ENCODE measurements at places on chromosomes 16 and 17. TPM values are rescaled to one million over a fixed set of nuclear protein-coding genes. Genes with fewer than 3 reads are reported as not detected.

The HP gene
- not detected for total RNA-seq

The PDIA2 gene
- total RNA-seq = not detected

The CHD3 gene
- 273 TPM for total RNA-seq

The CCDC102A gene
- 4.7 TPM for total RNA-seq

The SPATA33 gene
- 7.1 TPM for total RNA-seq

The MLYCD gene
- 6.5 TPM for total RNA-seq

The C17orf107 gene
- total RNA-seq = 45.6 TPM

The TSPOAP1 gene
- 47.4 TPM for total RNA-seq

- H3K4me3 ChIP-seq = no peak within 1 kb of the TSS
- H3K27me3 ChIP-seq = no peaks in the 10 kb centered on the region
- H3K4me1 ChIP-seq = peaks cover 15% of the 10 kb centered on the region
- H3K36me3 ChIP-seq = no peaks in the 10 kb centered on the region
- H3K27ac ChIP-seq = no peak within 1 kb of the TSS
- peak; percentile 53 for DNase-seq
Observed at GRCh38 chr16:58499615-58500351, at the start of gene NDRG4. Gene NDRG4 (plus strand): TSS chr16:58500143. CDS start chr16:58500249, 106 bp downstream.

DNA sequence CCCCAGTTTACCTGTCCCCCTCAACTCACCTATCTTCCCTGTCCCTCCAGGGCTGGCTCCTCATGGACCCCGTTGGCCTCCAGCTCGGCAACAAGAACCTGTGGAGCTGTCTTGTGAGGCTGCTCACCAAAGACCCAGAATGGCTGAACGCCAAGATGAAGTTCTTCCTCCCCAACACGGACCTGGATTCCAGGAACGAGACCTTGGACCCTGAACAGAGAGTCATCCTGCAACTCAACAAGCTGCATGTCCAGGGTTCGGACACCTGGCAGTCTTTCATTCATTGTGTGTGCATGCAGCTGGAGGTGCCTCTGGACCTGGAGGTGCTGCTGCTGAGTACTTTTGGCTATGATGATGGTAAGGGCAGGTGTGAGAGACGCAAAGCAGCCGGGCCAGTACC is 31.3 kb downstream of the NLRC5 start:
- no peak overlapping the region for H3K4me3 ChIP-seq
- no peak overlapping the region for H3K27ac ChIP-seq
- no peak for DNase-seq
- H3K4me1 ChIP-seq = peaks cover 61% of the 10 kb centered on the region
- peaks cover 85% of the 10 kb centered on the region for H3K36me3 ChIP-seq

DNA sequence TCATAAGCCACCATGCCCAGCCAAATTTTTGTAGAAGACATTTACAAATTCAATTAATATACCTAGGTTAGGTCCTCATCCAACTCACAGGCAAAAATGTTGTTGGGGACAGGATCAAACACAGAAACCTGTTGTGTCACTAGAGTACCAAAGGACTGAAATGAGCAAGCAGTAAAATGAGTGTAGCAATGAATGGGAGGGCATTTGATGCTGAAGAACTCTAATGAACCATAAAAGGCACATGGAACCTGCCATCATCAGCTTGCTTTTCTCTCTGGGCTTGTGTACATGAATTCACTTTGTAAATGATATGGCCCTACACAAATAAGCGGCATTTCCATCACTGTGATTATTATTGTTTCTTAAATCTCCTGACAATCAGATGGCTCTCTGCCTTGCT is 17.8 kb downstream of the USP31 start:
- no peaks in the 10 kb centered on the region for H3K36me3 ChIP-seq
- H3K4me1 ChIP-seq = no peaks in the 10 kb centered on the region

DNA sequence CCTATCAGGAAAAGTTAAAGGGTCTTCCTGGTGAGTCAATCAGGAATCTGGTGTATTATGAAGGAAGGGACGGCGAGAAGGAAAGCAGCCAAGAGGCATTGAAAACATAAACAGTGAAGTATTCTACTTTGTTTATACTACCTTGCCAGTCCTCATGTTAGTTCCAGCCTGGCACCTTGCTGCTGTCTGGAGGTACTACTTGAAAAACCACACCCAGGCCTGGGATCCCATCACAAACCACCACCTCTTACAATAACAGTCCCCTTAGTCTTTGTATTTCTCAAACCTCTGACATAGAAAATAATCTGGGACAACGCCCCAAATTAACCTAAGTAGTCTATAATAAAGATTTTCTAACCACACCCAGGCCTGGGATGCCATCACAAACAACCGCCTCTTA is 676.7 kb upstream of the SOX9 start:
- H3K4me1 ChIP-seq = no peaks in the 10 kb centered on the region
- DNase-seq = no peak
- H3K27ac ChIP-seq = no peak overlapping the region

DNA sequence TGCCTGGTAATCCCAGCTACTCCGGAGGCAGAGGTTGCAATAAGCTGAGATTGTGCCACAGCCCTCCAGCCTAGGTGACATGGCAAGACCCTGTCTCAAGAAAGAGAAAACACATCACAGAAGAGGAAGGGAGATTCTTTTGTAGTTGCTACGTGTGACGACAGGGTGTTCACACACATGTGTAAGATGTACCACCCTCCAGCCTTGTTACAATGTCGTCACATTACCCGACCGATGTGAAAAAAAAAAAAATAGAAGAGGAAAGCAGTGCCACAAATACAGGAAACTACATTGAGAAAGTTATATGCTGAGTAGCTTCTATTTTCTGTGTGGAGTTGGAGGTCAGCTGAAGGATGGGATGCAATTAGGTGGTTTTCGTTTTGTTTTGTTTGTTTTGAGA is 56.0 kb downstream of the CLUH start:
- H3K27ac ChIP-seq = no peak overlapping the region
- H3K27me3 ChIP-seq = no peaks in the 10 kb centered on the region
- peaks cover 5% of the 10 kb centered on the region for H3K4me1 ChIP-seq
- no peak for DNase-seq
- no peak overlapping the region for H3K4me3 ChIP-seq

DNA sequence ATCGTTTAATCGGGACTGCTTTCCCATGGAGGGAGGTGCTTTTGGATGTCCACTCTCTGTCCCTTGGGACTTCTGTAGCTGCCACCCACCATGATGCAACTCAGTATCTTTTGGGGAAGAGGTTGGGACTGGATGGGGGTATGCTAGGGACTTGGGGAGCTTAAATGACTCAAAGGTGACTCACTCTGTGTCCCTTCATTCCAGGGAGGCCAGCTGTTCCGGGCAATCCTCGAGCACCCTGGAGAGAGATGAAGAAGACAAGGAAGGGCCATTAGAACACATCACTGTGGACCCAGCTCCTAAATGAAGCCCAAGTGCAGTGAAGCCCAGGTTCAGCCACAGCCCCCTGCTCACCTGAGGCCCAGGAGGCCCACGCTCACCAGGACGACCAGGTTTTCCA is 4.6 kb downstream of the COL1A1 start:
- no peak for DNase-seq
- no peak overlapping the region for H3K4me3 ChIP-seq
- H3K27ac ChIP-seq = no peak overlapping the region
- H3K4me1 ChIP-seq = peaks cover 21% of the 10 kb centered on the region
- H3K27me3 ChIP-seq = peaks cover 4% of the 10 kb centered on the region

- H3K27ac ChIP-seq = no peak overlapping the region
- H3K27me3 ChIP-seq = no peaks in the 10 kb centered on the region
- no peaks in the 10 kb centered on the region for H3K4me1 ChIP-seq
- no peak overlapping the region for H3K4me3 ChIP-seq
- no peaks in the 10 kb centered on the region for H3K36me3 ChIP-seq
Observed at GRCh38 chr17:22492331-22492730, 800.0 kb downstream of the KCNJ18 start.

DNA sequence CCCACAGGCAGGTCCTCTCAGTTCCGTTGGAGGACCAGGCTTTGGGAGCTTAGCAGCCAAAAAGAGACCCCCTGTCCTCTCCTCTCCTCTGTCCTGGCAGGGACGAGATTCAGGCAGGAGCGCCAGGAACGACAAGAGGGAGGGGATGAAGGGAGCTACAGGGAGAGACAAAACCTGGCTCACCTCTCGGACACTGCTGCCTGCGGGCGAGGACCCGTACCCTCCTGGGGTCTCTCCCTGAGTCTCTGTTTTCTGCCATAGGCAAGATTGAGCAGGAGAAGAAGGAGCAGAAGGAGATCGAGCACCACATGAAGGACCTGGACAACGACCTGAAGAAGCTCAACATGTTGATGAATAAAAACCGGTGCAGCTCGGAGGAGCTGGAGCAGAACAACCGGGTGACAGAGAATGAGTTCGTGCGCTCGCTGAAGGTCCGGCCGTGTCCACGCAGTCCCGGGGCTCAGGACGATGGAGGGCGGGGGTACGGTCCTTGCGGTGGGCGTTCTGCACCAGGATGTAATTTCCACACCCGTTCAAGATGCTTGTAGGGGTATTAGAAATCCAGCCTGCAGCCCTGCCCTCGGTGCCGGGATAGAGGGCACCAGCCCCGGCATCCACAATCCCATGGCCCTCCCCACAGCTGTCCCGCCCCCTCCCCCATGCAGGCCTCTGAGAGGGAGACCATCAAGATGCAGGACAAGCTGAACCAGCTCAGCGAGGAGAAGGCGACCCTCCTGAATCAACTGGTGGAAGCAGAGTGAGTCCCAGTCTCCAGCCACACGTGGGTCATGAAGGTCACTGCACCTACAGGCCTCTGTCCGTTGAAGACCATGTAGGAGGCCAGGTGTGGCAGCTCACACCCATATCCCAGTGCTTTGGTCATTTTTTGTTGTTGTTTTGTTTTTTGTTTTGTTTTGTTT is 13.8 kb upstream of the GAA start:
- H3K36me3 ChIP-seq = no peaks in the 10 kb centered on the region
- H3K4me3 ChIP-seq = no peak overlapping the region
- H3K4me1 ChIP-seq = peaks cover 4% of the 10 kb centered on the region
- no peak overlapping the region for H3K27ac ChIP-seq
- no peak for DNase-seq

- DNase-seq = no peak
- H3K4me3 ChIP-seq = no peak overlapping the region
- H3K36me3 ChIP-seq = no peaks in the 10 kb centered on the region
- peaks cover 3% of the 10 kb centered on the region for H3K27me3 ChIP-seq
- H3K4me1 ChIP-seq = no peaks in the 10 kb centered on the region
Observed at GRCh38 chr17:31660684-31661083, 198.4 kb downstream of the COPRS start.

- H3K27ac ChIP-seq = no peak overlapping the region
- no peaks in the 10 kb centered on the region for H3K36me3 ChIP-seq
- no peaks in the 10 kb centered on the region for H3K4me1 ChIP-seq
- no peak overlapping the region for H3K4me3 ChIP-seq
- no peaks in the 10 kb centered on the region for H3K27me3 ChIP-seq
- DNase-seq = no peak
Observed at GRCh38 chr17:78517421-78517820, 59.8 kb downstream of the DNAH17 start.

DNA sequence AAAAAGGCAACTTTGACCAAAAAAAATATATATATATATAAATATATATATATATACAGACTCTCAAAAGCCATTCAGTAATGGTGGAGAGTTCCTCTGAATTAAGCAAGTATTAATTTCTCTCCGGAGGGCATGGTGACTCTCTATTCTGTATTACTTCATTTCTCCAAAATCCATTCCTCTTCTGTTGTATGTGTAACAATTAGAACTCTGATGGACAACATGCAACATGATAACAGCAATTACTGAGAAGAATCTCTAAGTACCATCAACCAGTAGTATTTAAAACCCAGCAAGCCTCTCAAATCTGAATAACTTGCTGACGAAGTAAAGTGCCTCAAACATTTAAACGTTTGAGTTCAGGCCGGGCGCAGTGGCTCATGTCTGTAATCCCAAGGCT is 2.3 kb downstream of the GRB2 start:
- H3K27me3 ChIP-seq = no peaks in the 10 kb centered on the region
- H3K4me1 ChIP-seq = peaks cover 59% of the 10 kb centered on the region
- no peak for DNase-seq
- H3K36me3 ChIP-seq = no peaks in the 10 kb centered on the region

DNA sequence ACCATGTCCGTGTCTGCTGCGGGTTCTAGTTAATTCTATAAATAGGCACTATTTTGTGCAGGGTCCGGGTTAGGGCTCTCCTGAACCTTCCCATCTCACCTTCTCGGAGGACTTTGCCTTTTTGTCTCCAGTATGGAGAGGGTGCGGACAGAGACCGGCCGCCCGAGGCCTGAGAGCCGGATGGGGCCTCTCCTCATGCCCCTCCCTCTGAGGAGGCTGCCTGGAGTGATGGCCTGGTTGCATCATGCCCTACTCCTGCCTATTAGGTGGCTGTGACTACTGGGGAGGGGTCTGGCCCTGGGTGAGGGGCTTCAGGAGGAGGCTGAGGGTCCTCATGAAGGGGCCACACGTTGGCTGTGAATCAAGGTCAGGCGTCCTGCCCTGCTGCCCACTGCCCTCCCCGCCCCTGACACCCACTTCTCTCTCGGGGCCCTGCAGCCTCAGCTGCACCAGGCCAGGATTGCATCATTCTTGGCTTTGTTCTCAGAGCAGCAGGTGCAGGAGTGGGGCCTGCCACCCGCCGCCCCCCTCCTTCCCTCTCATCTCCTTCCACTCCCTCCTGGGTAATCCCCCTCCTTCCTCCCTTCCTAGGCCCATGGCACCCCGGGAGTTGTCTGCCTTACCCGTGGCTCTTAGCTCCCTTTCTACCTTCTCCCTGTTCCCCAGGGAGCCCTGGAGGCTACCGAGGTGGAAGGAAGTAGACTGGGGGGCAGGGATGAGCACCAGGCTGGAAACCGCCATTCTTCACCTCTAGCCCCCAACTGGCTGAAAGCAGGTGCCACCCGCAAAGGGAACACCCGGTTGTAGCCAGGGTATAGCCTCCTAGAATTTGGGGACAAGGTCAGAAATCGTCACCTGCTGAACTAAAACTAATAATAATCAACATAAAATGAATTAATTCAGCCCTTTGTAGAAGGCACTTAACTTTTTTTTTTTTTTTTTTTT is 12.7 kb upstream of the ARHGAP23 start:
- DNase-seq = no peak
- peaks cover 8% of the 10 kb centered on the region for H3K27me3 ChIP-seq
- no peak overlapping the region for H3K27ac ChIP-seq
- H3K36me3 ChIP-seq = no peaks in the 10 kb centered on the region
- H3K4me3 ChIP-seq = no peak overlapping the region
- peaks cover 15% of the 10 kb centered on the region for H3K4me1 ChIP-seq

DNA sequence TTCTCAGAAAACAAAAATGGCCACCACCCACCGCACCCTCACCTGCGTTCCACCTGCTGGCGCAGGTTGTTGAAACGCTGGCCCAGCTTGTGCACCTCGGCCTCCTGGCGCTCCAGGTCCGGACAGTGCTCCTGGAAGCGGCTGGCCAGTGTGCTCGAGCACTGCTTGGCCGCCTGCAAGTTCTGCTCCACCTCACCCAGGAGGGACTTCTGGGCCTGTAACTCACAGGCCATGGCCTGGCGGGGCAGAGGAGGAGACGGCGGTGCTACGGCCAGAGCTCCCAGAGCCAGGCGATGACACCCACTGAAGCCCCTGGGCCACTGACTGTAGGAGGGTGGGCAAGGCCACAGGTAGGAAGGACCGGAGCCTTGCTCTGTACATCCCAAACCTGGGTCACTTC is 43.4 kb downstream of the UBN1 start:
- no peak overlapping the region for H3K4me3 ChIP-seq
- H3K27me3 ChIP-seq = no peaks in the 10 kb centered on the region
- H3K36me3 ChIP-seq = peaks cover 4% of the 10 kb centered on the region
- no peak overlapping the region for H3K27ac ChIP-seq
- H3K4me1 ChIP-seq = no peaks in the 10 kb centered on the region
- DNase-seq = no peak

GRCh38 chr17:17417718-17418181 is 59.0 kb upstream of the MED9 start:
- H3K36me3 ChIP-seq = no peaks in the 10 kb centered on the region
- no peak overlapping the region for H3K27ac ChIP-seq
- H3K4me3 ChIP-seq = no peak overlapping the region
- no peaks in the 10 kb centered on the region for H3K27me3 ChIP-seq

Measured in CD4-positive, CD25-positive, alpha-beta regulatory T cell (primary cell).